ENCODE measurements at places on chromosomes 11 and 22.
A peak's percentile ranks its signal among the peaks of the same experiment; 100 is the strongest.

DNA sequence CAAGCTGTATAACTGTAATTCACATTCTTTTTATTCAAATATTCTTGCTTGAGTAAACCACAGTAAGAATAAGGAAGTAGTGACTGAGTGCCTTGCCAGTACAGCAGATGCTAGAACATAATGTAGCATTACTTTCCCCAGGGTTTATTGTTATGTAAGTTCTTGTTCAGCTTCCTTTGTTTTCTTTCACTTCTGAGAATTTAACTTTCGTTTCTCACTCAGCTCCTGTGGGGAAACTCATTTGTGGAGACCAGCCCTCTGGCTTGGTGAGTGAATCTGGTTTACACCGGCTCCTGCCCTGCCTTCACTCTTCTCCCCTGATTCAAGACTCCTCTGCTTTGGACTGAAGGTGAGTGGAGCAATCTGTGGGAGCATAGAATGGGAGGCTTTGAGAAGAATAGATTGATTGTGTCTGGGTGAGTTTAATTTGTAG is at the start of gene TRIM22:
TSS of gene TRIM22 (plus strand) at position 240 of the 433 bp plus-strand sequence. CDS start 6,443 bp downstream, outside the sequence.
- DNase-seq, result peak; percentile 63

DNA sequence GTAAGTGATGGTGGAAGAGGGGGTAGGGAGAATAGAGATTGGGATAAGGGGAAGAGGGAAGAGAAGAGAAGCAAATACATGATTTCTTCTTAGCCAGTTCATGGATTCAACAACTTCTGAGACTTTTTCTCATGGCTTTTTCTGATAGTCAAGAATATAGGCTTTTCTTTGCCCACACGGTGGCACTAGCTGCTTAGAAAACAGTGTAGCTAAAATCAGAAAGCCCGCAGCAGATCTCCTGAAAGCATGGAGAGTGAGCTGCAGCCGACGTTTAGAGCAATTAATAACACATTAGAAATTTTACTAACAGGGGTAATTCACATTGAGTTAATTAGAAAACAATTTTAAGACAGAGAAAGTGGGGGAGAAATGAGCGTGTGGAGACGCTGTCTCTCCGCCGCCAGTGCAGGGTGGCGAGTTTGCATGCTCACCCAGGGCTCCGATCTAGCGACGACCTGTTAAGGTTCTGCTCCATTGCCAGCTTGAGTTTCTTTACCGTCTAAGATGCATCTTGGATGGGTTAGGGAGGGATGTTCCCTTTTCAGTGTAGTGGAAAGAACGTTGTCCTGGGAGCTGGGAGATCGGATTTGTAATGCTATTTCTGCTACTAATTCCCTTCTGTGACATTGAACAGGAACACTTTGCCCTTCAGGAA is 3.3 kb upstream of the RAG1 start:
- peak; percentile 69 for DNase-seq

GRCh38 chr11:46916286-46917108 is 1.9 kb downstream of the LRP4 start:
- DNase-seq, result peak; percentile 70

DNA sequence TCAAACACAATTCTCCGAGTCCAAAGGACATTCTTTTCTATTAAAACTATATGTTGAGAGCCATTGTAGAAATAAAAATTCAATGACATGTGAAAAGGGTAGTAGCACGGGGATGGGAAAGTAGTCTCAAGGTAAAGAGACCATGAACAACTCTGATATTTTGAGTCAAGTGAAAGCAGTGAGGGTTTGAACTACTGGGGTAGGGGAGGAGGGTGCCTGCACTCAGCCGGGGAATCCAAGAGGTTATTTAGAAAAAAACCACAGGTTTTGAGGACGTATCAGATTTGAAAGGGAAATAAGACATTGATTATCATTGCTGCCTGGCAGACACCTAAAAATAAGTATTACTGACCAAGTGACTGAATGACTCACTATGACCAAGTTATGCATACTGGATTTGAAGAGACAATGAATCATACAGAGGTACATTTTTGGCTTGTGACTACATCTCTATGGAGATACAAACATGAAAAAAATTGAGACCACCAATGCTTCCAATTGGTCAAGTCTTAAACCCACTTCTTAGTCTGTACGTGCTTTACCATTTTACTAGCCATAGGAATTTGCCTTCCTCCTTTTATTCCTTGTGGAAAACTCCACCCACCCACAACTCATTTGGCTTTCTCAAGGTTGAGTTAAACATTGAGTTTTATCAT is 2.2 kb upstream of the OR52H1 start:
- no peak for DNase-seq

DNA sequence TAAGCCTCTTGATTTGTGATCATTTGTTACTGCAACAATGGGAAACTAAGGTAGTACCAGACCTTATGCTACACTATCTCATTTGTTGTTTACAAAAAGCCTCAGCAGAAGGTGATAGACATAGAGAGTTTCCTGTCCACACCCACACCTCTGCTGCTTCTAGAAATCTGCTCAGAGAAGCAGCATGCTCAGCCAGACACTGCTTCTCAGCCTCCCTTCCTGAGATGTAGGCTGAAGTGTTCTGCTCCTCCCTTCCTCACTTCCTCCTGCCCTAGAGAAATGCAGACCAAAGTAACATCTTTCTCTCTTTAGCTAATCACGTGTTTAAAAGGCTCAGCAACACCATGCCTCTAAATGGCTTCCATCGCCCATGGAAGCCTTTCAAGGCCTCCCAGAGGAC is 88.4 kb downstream of the SLC1A2 start:
- DNase-seq, result no peak

DNA sequence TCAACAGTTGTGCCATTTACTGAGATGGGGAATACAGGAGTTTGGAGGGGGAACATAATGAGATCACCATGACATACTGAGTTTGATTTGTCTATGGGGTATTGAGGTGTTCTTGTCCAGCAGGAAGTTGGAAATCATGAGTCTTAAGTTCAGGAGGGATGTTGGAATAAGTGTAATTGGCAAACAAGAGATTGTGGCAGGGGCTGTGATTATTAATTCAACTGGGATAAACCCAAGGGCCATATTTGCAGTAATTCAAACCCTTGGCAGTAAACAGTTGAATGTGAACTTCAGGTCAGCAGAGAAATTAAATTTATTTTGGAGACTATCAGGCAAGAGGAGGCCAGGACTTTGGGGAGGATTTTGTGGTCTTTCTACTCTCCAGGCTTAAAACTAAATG is 33.4 kb downstream of the ADM start:
- DNase-seq, result peak; percentile 68

- peak; percentile 91 for DNase-seq
Observed at GRCh38 chr11:130671801-130672700, 223.6 kb downstream of the ADAMTS15 start.

DNA sequence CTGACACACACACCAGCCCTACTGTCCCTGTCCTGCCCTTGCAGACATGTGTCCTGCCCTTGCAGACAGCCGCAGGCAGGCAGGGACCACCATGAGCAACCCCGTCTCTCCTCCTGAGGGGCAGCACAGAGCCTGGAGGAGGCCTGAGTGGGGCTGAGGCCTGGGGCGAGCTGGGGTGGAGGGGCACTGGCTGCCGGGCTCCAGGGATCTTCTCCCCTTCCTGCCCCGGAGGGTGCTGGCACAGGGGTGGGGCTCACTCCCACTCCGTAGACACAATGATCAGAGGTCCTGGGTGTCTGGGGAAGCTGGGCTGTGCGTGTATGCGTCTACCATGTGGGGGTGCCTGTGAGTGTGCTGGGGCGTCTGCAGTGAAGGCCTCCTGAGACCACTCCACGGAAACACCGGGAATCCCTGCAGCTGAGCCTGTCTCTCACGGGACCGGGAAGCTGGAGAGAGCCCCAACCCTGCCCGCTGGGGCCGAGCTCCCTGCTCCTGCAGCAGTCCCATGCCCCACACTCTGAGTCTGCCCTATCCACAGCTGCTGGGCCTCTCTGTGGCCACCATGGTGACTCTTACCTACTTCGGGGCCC is 588 bp downstream of the TSPAN32 start:
- DNase-seq, result no peak

GRCh38 chr22:17754233-17754925 is 19.9 kb downstream of the BID start:
- DNase-seq, result no peak

- no peak for DNase-seq
Observed at GRCh38 chr11:36229091-36229705, 60.0 kb downstream of the COMMD9 start.

DNA sequence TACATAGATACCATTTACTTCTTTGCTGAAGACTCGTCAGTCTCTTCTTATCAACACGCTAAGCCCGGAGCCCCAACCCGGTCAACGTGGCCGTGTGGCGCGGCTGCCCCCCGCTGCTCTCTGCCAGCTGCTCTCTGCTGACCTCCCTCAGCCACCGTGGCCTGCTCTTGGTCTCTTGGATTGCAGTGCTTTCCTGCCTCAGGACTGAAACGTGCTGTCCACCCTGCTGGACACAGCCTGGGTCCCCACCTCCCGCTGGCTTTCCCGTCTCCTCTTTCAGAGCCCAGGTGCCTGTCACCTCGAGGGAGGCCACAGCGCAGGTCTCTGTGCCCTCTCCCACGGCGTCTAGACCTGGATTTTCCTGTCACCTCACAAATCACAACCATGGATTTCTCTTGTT is 388.1 kb upstream of the B3GAT1 start:
- no peak for DNase-seq

GRCh38 chr11:119803726-119804294 is 74.8 kb upstream of the NECTIN1 start:
- DNase-seq, result no peak

DNA sequence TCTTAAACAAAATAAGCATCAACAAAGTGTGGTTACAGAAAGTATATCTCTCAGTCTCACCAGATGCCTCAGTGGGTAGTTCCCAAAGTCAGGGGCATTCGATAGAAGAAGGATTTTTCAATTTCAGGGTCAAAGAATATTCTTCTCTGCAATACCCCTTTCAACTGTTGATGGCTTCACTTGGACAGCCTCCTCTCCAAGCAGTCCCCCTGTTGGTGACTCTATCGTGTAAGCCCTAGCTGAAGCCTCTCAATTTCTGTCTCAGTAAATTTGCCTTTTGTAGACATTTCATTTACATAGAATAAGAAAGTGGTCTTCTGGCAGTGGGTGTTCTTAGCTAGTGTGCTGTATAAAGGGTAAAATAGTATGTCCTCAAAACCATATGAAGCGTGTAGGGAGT is 11.3 kb upstream of the CCDC83 start:
- DNase-seq, result no peak

DNA sequence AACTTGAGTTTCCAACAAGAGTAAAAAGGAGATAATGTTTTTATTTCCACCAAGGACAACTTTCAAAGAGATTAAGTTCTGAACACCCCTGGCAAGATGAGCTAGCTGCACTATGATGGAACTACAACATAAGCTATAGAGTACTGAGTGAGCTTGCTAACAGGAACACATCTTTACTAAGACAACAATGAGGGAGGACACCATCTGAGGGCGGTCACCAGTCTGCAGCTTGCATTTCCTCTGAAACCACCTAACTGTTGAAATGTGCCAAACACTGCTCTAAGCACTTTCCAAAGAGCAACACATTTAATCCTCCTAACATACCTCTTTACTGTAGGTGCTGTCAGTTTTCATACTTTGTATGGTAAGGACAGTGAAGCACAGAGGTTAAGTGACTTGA is 68.4 kb downstream of the TCF20 start:
- no peak for DNase-seq

GRCh38 chr11:63229815-63230214 is 13.6 kb downstream of the SLC22A25 start:
- DNase-seq, result no peak

GRCh38 chr11:72781063-72781312 is 12.9 kb downstream of the STARD10 start:
- DNase-seq, result no peak

GRCh38 chr11:130023204-130023603 is 20.6 kb upstream of the PRDM10 start:
- DNase-seq, result no peak

GRCh38 chr11:47917599-47918369 is 62.6 kb upstream of the PTPRJ start:
- peak; percentile 69 for DNase-seq

- DNase-seq, result no peak
Observed at GRCh38 chr22:24159650-24160049, 21.6 kb upstream of the SUSD2 start.

GRCh38 chr22:40204321-40205116 is 26.8 kb downstream of the TNRC6B start:
- DNase-seq, result no peak

GRCh38 chr22:28005513-28005912 is 86.5 kb upstream of the PITPNB start:
- no peak for DNase-seq

GRCh38 chr11:36306888-36307287 is 10.8 kb downstream of the PRR5L start:
- no peak for DNase-seq

GRCh38 chr11:134277183-134278001 is 1.2 kb downstream of the GLB1L3 start:
- no peak for DNase-seq

DNA sequence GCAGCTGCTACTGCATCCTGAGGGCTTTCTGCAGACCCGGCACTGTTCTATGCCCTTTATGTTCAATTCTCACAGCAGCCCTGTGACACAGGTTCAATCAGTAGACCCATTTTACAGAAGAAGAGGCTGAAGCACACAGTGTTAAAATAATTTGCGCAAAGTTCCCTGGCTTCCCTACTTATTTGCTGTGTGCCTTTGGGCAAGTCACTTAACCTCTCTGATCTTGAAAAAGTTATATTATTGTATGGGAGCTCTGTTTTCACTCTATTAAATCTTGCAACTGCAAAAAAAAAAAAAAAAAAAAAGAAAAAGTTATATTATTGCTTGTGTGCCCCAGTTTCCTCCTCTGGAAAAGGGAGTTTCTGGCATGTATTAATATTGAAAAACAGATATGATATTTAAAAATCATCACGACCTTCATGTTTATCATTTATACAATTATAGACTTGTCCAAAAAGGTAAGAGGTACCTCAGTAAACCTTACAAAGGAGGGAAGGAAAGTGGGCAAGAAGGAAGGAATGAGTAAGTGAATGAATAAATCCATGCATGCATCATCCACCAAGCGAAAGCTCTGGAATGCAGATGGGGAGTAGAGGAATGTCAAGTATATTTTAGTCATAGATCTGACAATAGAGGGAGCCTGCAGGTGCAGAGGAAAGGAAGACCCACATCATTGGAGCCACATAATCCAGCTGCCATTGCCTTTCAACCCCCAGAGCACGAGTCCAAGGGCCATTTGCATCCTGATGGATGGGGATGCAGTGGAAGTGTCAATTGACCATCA is 21.2 kb upstream of the ISX start:
- DNase-seq, result no peak

- no peak for DNase-seq
Observed at GRCh38 chr11:1736447-1736992, 13.9 kb downstream of the IFITM10 start.

- no peak for DNase-seq
Observed at GRCh38 chr11:104432981-104433380, 269.0 kb upstream of the PDGFD start.

- DNase-seq, result peak; percentile 41
Observed at GRCh38 chr11:2097356-2097997, 41.7 kb downstream of the IGF2 start.

GRCh38 chr11:62931499-62932278 is 10.5 kb upstream of the CHRM1 start:
- no peak for DNase-seq

GRCh38 chr22:34592123-34592740 is 473.7 kb upstream of the ISX start:
- no peak for DNase-seq

GRCh38 chr22:50406416-50407170 is 63.5 kb downstream of the PPP6R2 start:
- no peak for DNase-seq

- DNase-seq, result no peak
Observed at GRCh38 chr22:19965771-19966709, 24.4 kb upstream of the TXNRD2 start.

Measured in hindlimb muscle (tissue), 1 donor.